Left ventricle myocardium superior (tissue), 1 donor: ENCODE measurements at places on chromosomes 4 and X. TPM values are rescaled to one million over a fixed set of nuclear protein-coding genes. Genes with fewer than 3 reads are reported as not detected.

- no peak for DNase-seq
Observed at GRCh38 chr4:79676705-79677104, 268.7 kb upstream of the GK2 start.

- no peak for DNase-seq
Observed at GRCh38 chrX:150329868-150330267, 33.2 kb upstream of the MAMLD1 start.

DNA sequence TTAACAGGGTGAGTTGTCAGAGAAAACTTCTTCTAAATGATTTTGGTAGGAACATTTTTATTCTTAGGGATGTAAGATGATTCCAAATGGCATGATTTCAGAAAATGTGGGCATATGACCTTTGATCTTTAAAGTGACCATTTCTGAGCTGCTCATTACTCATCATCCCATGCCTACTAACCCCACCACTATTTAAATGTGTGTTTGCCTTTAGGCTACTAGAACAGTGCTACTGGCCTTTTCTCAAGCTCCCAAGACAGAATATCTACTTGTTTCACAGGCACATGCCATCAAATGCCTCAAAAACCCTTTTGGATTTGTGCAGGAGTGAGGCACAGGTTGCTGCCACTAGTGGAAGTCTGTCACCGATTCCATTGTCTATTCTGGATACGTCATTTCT is 428.2 kb downstream of the ADAM29 start:
- DNase-seq: no peak

DNA sequence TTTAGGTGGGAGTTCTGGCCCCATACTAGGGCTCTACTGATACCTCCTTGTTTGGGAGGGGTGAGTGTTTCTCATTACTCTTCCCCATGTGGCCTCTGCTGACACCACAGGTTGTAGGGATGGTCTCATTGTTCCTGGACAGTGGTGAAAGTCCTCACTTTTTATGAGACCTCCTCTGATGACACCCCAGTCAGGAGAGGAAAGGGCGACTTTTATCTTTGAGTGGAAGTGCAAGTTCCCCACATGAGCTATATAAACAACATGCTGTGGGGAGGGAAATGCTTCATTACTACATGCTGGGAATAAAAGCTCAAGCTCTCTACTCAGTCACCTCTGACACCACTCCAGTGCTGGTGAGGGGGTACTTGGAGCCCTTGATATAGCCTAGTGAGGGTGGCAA is 29.5 kb upstream of the MAGEA6 start:
- DNase-seq: no peak

GRCh38 chr4:158133551-158133950 is 39.3 kb downstream of the GASK1B start:
- no peak for DNase-seq

DNA sequence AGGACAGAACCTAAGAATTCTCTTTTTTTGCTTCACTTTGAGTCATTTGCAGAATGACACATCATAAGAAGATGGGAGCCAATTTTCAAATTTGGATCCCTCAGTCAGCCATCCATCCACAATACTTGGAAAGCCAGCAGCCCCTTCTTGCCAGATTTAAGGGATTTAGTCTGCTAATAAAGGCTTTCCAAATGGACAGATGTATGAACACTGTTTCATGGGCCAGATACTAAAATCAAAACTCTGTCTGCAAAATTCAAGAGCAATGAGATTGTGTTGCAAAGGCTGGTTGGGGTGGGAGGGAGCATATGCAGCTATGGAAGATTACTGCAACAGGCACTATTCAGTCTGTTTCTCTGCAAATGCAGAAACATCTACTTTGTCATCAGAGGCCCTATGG is 37.7 kb upstream of the KCNIP4 start:
- DNase-seq: no peak

DNA sequence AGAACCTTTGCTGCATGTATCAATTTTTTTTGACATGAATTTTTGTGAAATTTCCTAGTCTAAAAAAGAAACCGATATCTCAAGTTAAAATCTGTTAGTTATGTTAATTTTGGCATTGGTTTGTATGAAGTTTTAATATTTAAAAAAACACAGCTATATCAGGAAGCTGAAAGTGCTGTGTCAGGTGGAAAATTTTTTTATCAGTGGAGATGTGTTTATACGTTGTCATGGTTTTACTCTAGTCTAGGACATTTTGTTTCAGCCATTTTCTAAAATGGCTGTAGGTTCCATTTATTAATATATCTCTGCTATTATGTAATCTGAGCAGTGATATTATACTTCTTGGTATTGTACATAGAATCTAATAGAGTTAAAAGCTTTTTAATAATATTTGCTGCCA is 34.2 kb downstream of the OCRL start:
- DNase-seq: no peak

GRCh38 chr4:124640022-124640730 is 72.4 kb downstream of the ANKRD50 start:
- no peak for DNase-seq

- DNase-seq: no peak
Observed at GRCh38 chr4:25890571-25891485, 23.2 kb upstream of the SMIM20 start.

DNA sequence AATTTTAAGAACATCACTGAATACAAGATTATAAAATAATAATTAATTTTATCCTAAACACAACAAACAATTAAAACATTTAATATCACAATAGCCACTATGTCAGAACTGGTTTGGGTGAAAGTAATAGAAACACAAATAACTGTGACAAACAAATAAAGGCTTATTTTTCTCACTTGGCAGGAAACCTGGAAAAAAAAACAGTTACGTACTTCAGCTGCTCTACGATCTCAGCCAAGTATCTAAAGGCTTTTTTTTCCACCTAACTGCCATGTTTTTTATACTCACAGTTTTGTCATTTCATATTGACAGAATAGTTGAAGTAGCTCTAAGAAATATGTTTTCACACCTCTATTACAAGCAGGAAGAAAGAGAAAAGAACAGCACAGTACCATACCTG is 284.8 kb upstream of the INTU start:
- DNase-seq: no peak

DNA sequence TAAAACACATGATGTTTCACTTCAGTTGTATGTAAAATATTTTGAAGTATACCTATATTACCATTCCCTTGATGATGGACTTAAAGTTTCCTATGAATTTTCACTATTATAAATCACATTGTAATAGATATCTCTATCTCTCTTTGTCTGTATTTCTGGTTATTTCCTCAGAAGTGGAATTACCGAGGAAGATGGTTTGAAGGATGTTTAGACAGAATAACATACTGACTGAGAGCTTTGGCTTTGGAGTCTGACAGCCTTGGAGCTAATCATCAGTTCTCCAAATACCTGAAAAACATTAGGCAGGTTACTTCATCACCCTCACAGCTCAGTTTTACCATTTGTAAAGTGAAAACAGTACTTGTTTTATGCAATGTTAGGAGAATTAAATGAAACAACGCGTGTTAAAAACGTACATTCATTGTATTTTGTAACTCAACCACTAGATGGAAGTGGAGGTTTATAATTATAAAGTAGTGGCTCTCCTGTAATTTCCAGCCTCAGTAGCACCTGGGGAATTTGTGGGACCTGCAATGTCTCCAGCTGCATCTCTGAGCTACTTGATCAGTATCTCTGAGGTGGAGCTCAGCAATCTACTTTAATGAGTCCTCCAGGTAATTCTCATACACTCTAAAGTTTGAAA is 14.3 kb downstream of the JCHAIN start:
- DNase-seq: no peak

GRCh38 chr4:104795264-104795939 is 300.7 kb upstream of the CXXC4 start:
- DNase-seq: no peak

GRCh38 chrX:154529206-154529612 is 13.2 kb upstream of the FAM3A start:
- DNase-seq: no peak

MFAP3L gene
- total RNA-seq: 3.9 TPM

RASSF6 gene
- not detected for total RNA-seq

STIM2 gene
- total RNA-seq: 12.5 TPM

TLR10 gene
- total RNA-seq: not detected

CPLX1 gene
- 4.4 TPM for total RNA-seq

NOX1 gene
- not detected for total RNA-seq

TRAM1L1 gene
- 0.45 TPM for total RNA-seq

HCFC1 gene
- 27.0 TPM for total RNA-seq

NDNF gene
- 9.0 TPM for total RNA-seq

SSX1 gene
- total RNA-seq: not detected
